Stromal cell of bone marrow (primary cell): ENCODE measurements at places on chromosomes 12 and 14.

DNA sequence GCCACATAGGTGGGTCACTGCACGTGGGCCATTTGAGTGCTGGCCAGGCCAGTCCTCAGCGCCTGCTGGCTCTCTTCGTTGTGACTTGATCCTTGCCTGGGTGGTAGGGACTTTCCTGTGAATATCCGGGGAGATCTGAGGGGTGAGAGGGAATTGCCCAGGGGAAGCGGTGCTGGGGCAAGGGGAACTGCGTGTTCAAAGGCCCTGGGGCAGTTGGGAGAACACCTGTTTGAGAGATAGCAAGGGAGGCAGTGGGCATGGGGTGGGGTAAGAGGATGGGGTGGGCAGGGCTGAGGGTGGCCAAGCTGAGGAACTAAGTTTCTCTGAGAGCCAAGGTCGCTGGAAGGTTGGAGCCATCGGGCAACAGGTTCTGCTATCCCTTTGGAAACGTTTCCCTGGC lies 25.0 kb downstream of the SETD1B start:
- no peak for DNase-seq

GRCh38 chr12:24931666-24932405 lies 17.1 kb downstream of the BCAT1 start:
- DNase-seq: no peak

GRCh38 chr12:21248679-21249078 lies 86.0 kb downstream of the SLCO1A2 start:
- peak; percentile 15 for DNase-seq

GRCh38 chr12:123801573-123802178 lies 39.6 kb downstream of the DNAH10 start:
- DNase-seq: peak; percentile 11
